B cell (primary cell): ENCODE measurements at places on chromosomes 12 and 14. TPM values are rescaled to one million over a fixed set of nuclear protein-coding genes. Genes with fewer than 3 reads are reported as not detected.

DNA sequence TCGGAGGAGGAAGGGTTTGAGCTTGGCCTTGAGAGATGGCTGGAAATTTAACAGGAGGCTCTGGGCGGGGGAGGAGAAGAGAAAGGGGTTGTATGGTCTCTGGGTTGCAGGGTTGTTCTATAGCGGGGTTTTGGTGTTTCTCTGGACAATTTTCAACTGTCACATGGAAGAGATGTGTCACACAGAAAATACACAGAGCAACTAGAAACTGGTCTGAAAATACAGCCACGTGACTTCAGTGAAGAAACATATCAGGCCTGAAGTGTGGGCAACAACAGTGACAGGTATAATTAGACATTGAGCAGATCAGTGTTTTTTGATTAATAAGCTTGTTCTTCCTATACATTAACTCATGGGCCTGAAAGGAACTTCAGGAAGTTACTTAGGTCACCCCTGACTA lies 205.3 kb upstream of the HMGA2 start:
- no peak for DNase-seq

GRCh38 chr12:107325075-107325608 lies 231.8 kb upstream of the CRY1 start:
- DNase-seq = no peak

GRCh38 chr12:122998316-122998715 lies 17.8 kb downstream of the ARL6IP4 start:
- no peak for DNase-seq

The KIF26A gene
- polyA plus RNA-seq = 0.15 TPM in 1 of 2 replicates, not detected in the other

DNA sequence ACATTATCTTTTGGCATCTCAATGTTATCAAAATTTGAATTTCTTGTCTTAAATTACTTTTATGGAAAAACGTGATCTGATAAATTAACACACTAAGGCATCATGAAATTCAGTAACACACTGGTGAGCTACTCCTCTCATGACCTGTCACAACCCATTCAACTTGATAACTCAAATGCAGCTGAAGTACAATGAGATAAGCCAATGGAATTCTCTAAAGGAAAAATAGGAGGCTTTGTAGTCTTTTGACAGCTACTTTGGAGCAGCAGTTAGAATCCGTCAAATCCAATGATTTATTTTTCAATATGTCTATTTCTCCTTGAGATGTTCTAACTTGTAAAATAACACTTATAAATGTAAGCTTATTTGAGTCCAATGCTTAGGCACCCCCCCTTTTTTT lies 1029.4 kb downstream of the TRHDE start:
- DNase-seq = no peak

The CRIP2 gene
- 16.8 and 81.6 TPM in 2 replicates for polyA plus RNA-seq
